Dorsolateral prefrontal cortex (tissue), 122 donors: ENCODE measurements at places on chromosomes 7 and 10.

- no peak for DNase-seq
These were observed 52.2 kb upstream of the KMT2E start for GRCh38 chr7:104961821-104962220.

DNA sequence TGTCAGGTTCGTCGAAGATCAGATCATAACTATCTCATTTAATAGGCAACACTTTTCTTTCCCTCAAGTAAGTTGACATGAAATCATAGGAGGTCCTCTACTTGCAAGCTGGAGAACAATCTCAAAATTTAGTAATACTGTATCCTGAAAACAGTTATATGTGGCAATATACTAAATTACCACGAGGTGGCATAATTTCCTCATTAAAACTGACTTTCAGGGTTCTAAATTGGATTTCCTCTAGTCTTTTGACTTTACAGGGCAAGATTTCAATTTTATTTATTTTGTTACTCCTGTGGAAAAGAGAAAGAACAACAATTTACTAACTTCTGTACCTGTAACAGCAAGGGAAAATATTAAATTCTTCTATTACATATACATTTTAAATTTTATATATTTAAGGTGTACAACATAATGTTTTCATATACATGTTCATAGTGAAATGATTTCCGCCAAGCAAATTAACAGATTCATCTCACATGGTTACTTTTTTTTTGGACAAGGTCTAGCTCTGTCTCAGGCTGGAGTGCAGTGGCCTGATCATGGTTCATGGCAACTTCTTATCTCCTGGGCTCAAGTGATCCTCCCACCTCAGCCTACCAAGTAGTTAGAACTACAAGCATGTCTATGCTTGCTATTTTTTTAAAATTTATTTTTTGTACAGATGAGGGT, 53.4 kb upstream of the CYP2C18 start:
- DNase-seq: no peak

DNA sequence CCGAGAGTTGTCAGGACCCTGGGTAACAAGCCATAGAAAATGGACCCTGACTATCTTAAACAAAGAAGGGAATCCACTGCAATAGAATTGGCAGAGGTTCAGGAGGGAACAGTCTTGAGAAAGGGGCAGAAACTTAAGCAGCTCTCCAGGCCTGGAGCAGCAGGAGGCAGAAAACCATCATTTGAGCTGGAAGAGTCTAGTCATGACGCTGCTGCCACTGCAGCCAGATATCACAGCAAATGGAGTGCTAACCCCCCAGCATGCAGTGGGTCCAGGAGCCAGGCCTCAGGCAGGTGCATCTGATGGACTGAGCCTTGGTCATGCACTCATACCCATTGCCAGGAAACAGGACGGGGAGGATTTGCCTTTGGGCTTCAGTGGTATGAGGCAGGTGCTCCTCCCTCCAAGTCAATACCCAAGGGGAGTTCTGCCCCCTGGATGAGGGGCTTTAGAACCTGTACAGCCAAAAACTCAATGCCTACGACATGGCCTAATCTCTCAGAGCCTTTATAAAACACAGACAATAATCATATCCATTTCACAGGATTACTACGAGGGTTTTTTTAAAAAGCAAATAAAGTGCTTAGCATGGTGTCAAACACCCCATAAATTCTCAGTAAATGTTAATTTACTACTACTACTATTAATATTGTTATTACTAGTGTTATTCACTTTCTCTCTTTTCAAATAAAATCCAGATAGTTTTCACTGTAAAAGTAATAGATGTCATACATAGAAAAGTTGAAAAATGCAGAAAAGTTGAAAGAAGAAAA, 30.7 kb downstream of the DUSP5 start:
- no peak for DNase-seq

GRCh38 chr7:114100810-114101209, 182.0 kb upstream of the PPP1R3A start:
- DNase-seq: no peak

- DNase-seq: no peak
These were observed 122.0 kb downstream of the TRRAP start for GRCh38 chr7:99000196-99000903.

DNA sequence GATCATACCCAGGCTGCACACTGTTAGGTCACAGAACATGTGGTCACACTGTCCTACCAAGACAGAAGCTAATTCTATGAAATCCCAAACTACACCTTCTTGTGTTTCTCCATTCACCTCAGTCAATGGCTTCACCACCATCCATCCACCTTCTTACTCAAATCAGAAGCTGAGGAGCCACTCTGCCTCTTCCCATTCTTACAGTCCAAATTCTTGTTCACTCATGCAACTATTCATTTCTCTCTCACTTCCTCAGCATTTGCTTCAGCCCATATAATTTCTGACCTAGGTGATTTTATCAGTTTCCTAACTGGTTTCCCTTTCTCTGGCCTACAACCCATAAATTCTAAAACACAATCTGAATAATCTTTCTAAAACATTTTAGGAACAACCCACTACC, 229.2 kb downstream of the LRRN3 start:
- DNase-seq: no peak

- no peak for DNase-seq
These were observed 222.1 kb upstream of the RHOBTB1 start for GRCh38 chr10:61166065-61166464.
